Esophagus muscularis mucosa (tissue), 4 donors: ENCODE measurements at places on chromosomes 3 and 15. TPM values are rescaled to one million over a fixed set of nuclear protein-coding genes. Genes with fewer than 3 reads are reported as not detected.

Gene MESP2
- not detected for total RNA-seq

Gene CD200R1
- 1.7 TPM for total RNA-seq

Gene RETNLB
- not detected for total RNA-seq

Gene HHLA2
- not detected for total RNA-seq

DNA sequence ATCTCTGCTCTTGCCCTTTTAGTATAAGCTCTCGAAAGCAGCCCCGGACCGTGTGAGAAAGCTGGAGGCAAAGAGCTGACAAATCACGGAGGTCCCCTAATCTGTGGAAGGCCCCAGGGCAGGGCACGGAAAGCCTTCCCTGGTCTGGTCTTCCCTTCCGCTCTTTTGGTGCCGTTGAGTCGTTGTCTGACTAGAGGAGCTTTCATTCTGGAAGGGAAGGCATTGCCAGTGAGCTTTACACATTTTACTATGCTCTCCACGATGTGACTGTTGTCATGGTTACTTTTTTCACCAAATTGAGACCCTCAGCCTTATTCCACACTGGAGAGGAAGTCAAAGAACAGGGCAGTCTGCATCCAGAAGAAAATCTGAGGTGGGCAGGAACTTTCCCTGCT, 71.7 kb downstream of the CYP19A1 start:
- H3K36me3 ChIP-seq = no peaks in the 10 kb centered on the region
- H3K27me3 ChIP-seq = no peaks in the 10 kb centered on the region
- no peak overlapping the region for H3K27ac ChIP-seq
- H3K4me1 ChIP-seq = peaks cover 6% of the 10 kb centered on the region
- DNase-seq = no peak
